Astrocyte of the cerebellum (primary cell): ENCODE measurements at places on chromosomes 2 and 18.

- DNase-seq: no peak
These were observed 204.2 kb downstream of the BABAM2 start for GRCh38 chr2:28094739-28095138.

GRCh38 chr18:67266246-67267237 is 250.0 kb downstream of the DSEL start:
- DNase-seq: no peak

GRCh38 chr2:222982010-222982908 is 69.7 kb upstream of the KCNE4 start:
- peak; percentile 39 for DNase-seq

DNA sequence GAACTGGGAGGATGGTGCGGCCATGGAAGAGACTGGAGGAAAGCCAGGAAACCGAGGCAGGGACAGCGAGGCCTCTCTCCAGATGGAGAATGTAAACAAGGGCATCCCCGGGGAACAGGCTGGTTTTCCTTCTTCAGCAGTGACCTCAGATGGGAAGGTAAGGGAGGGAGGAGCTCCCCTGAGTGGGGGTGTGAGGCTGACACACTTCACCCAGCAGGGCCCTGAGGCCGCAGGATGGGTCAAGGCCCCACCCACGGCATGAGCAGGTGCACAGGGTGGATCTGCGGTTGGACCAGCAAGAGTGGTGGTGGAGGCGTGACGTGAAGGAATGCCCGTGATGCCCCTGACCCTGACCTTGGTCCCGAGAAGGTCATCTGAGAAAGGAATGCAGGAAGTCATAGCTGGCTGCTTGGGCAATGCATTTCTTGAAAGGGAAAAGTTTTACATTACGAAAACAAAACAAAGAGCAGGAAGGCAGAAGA is 48.1 kb downstream of the ADCY3 start:
- no peak for DNase-seq

DNA sequence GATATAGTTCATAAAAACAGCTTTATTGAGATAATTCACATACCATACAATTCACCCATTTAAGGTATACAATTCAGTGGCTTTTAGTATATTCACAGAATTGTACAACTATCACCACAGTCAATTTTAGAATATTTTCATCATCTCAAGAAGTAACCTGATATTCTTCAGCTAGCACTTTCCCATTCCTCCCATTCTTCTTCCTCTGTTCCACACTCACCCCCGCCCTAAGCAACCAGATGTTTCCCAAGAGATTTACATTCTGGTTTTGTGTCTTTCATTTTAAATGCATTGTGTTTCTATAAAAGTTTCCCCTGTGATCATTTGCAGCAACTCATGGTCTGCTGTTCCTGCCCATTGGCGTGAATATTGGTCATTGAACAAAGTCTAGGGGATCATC is 5.4 kb downstream of the GPN1 start:
- no peak for DNase-seq

DNA sequence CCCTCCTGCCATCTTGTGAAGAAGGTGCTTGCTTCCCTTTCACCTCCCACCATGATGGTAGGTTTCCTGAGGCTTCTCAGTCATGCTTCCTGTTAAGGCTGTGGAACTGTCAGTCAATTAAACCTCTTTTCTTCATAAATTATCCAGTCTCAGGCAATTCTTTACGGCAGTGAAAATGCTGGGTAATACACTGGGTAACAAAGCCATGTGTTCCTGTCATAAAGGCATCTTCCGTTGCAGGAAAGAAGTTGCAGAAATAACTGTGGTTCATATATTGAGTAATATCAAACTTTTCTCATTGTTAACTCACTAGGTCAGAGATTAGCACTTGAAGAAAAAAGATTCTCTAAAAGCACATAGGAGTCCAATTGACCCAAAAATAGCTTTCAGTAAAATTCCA is 163.9 kb upstream of the HNMT start:
- DNase-seq: no peak

- DNase-seq: no peak
These were observed 26.6 kb downstream of the MLPH start for GRCh38 chr2:237513693-237514092.

GRCh38 chr2:37916512-37917082 is 8.5 kb upstream of the RMDN2 start:
- peak; percentile 98 for DNase-seq

DNA sequence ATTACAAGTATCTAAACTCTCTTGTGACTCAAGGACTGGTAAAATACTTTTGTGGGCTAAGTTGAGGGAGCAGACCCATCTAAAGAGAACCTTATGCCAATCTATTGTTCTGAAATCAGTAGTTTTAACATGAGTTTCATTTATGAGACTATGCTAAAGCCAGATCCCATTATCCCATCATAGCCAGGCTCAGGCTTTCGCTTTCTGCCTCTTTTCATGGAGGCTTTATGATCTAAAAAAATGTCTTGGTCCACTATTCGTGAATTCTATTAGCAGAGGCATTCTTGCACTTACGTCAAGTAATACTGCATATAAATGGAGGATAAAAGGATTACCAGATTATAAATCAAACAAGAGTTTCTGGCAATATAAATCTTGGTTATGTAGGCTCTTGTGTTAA is 1636.9 kb upstream of the ACVR2A start:
- DNase-seq: no peak

DNA sequence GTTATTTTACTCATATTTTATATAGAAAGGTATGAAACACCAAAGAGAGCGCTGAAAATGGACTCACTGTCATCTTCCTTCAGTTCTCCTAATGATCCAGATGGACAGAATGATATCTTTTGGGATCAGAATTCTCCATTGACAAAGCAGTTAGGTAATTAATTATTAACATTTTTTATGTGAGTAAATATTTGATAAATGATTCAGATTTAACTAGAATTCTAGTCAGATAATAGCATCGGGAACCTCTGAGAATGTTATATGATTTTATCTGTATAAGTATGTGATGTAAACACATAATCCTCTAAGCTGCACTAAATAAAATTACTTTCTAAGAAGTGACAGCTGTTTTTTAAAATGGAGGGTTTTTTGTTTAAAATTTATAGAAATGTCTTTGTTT is 2.0 kb downstream of the ETAA1 start:
- DNase-seq: no peak

DNA sequence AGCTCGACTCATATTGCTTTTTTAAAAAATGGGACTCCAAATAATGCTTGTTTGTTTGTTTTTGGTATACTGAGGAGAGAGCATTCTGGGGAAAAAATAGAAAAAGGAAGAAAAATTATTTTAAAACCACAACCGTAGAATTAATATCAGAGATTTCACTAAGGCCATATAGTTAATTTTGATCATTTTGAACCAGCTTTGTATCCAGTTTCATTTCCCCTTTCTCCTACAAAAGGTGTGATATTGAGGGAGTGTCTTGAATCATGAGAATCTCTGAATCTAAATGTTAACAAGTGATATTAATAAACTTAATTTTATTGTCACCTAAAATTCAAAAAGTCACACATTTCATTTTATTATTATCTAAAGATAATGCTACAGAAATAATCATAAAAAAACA is 198.5 kb upstream of the GALNT5 start:
- no peak for DNase-seq

GRCh38 chr2:46385786-46386577 is 88.8 kb downstream of the EPAS1 start:
- no peak for DNase-seq
